H1 (cell line): ENCODE measurements at places on chromosomes 7 and 10.

GRCh38 chr10:16941870-16942269 lies 124.6 kb upstream of the RSU1 start:
- DNase-seq = no peak

GRCh38 chr10:7406712-7407333 lies 4.0 kb downstream of the SFMBT2 start:
- DNase-seq = no peak

- no peak for DNase-seq
Observed at GRCh38 chr7:134866617-134867016, 87.2 kb downstream of the CALD1 start.

DNA sequence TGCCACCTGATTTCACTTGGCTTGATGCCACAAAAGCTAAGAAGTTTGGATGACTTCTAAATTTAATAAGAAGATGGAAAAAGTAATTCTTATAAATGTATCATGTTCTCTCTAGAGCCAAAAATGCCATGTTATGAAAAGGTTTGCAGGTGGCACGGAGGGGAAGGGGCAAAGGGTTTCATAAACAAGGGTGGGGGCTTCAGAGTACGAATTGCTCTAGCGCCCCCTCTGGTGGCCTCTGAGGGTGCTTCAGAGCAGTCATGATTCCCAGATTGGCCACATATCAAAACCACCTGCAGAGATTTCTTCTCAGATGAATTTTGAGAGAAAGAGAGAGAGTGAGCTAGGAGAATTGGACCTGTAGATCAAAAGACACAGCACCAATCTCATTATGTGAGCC lies 208.6 kb upstream of the YAE1 start:
- peak; percentile 78 for DNase-seq

- DNase-seq = peak; percentile 33
Observed at GRCh38 chr10:100896876-100897461, 15.8 kb upstream of the SLF2 start.

GRCh38 chr7:12518920-12519681 lies 51.4 kb upstream of the SCIN start:
- DNase-seq = peak; percentile 75
